ENCODE measurements at places on chromosomes 3 and 15.

DNA sequence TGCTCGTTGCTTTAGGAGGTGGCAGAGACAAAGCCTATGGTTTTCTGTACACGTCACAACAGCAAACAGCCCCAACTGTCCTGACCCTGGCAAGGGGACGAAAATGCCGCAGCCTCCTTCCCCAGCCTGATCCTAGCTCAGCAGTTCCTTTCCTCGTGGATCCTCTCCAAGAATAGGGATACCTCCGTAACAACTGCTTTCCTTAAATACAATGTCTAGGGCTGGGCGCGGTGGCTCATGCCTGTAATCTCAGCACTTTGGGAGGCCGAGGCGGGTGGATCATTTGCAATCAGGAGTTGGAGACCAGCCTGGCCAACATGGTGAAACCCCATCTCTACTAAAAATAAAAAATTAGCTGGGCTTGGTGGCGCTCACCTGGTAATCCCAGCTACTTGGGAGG lies 17.0 kb downstream of the MAP6D1 start:
- DNase-seq = no peak

DNA sequence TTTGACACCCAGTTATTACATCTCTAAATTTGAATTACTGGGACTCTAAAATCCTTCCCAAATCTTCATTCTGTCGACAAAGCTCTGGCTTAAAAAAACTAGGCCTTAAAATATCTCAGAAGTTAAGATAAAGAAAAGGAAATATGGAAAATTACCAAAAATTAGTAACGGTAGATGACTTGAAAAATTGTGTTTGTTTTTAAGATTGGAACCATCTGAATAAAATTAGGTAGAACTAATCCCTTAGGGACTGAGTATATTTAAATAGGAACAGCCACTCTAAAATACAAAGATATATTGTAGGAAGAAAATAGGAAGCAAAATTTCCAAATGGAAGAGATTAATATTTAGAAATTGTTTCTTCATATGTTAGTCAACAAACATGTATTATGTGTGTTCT lies 45.1 kb upstream of the CHMP2B start:
- no peak for DNase-seq

DNA sequence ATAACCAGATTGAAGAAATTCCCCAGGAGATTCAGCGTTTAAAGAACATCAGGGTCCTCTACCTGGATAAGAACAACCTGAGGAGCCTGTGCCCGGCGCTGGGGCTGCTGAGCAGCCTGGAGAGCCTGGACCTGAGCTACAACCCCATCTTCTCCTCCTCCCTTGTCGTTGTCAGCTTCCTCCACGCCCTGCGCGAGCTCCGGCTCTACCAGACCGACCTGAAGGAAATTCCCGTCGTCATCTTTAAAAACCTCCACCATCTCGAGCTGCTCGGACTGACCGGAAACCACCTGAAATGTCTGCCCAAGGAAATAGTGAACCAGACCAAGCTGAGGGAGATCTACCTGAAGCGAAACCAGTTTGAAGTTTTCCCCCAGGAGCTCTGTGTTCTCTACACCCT lies 9.4 kb upstream of the LRRC34 start:
- DNase-seq = no peak

- DNase-seq = no peak
Measured at GRCh38 chr3:138187296-138188012, at the start of gene ARMC8. ARMC8 (plus strand) TSS chr3:138187301; CDS start chr3:138187555, 254 bp downstream.

DNA sequence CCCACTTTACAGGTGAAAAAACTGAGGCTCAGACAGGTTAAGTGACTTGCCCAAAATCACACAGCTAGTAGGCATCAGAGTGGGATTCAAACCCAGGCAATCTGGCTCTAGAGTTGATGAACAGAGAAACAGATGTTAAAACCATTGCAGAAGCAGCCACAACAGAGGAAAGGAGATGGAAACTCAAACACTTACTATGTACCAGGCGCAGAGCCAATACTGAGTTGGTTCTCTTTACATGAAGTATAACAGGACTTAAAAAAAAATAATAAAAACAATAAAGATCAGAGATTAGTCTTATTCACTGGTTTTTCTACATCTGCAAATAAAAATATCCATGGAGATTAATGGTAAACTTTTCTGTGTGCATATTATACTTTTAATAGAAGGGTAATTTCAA lies 84.9 kb upstream of the SPATA12 start:
- no peak for DNase-seq
